ENCODE measurements at places on chromosomes 1 and 21.

- no peak for DNase-seq
Observed at GRCh38 chr1:3658231-3658615, 5.9 kb downstream of the TP73 start.

- DNase-seq, result no peak
Observed at GRCh38 chr1:186568221-186568620, 107.3 kb upstream of the PDC start.

DNA sequence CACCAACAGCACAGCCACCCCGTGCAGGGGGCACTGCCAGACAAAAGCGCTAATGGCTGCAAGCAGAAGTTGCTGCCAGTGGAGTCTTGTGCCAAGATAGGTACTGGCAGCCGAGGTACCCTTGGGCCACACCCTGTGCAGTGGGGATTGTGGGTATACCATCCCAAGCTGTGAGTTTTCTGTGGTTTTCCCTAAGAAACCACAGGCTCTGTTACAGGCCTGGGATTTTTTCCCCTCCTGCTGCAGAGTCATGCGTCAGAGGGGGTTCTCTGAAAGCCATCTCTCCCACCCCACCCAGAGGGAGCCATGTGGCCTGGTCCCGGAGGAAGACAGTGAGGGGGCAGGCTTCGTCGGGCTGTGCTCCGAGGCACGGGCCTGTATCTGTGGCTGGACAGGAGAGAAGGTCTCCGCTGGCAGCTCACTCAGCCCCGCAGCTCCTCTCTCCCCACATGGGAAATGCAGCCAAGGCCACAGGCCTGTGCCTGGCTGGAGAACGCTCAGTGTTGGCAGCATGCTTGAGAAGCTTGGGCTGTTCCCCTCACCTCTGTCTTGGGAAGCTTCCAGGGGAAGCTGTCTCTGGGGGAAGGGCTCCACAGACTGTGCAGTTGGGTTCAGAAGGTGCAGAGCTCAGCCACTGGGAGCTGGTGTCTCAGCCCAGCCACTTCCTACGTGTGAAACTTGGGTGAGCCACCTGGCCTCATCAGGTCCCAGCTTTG, 42.5 kb downstream of the NEK2 start:
- DNase-seq, result no peak

DNA sequence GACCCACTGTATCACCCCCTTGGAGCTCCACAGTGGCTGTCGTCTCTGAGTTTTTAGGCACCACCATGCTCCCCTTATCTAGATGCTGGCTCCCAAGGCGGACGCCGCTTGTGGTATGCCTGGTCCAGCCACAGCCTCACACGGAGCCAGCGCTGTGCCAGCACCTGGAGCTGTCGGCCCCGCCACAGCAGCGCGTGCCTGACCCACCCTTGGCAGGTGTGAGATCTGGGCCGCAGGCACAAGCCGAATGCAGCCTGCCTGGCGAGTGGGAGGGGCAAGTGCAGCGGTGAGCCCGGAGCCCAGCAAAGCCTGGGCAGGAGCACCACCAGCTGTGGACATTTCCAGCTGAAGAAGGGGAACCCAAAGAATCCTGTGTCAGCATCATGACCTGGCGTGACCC, 91.9 kb upstream of the BACE2 start:
- DNase-seq, result no peak

DNA sequence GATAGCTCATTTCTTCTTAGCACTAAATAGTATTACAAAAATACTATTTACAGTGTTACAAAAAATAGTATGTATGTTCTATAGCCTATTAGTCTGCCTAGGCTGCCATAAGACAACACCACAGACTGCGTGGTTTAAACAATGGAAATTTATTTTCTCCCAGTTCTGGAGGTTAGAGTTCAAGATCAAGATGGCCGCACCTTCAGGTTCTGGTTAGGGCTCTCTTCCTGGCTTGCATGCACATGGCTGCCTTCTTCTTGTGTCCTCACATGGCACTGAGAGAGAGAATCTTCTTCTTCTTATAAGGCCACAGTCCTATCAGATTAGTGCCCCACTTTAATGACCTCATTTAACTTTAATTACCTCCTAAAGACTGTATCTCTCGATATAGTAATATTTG, 4.1 kb downstream of the ATF6 start:
- DNase-seq, result no peak

GRCh38 chr1:57157818-57158603, 192.2 kb upstream of the C8B start:
- no peak for DNase-seq

- no peak for DNase-seq
Observed at GRCh38 chr1:12473596-12474362, 144.2 kb downstream of the DHRS3 start.

DNA sequence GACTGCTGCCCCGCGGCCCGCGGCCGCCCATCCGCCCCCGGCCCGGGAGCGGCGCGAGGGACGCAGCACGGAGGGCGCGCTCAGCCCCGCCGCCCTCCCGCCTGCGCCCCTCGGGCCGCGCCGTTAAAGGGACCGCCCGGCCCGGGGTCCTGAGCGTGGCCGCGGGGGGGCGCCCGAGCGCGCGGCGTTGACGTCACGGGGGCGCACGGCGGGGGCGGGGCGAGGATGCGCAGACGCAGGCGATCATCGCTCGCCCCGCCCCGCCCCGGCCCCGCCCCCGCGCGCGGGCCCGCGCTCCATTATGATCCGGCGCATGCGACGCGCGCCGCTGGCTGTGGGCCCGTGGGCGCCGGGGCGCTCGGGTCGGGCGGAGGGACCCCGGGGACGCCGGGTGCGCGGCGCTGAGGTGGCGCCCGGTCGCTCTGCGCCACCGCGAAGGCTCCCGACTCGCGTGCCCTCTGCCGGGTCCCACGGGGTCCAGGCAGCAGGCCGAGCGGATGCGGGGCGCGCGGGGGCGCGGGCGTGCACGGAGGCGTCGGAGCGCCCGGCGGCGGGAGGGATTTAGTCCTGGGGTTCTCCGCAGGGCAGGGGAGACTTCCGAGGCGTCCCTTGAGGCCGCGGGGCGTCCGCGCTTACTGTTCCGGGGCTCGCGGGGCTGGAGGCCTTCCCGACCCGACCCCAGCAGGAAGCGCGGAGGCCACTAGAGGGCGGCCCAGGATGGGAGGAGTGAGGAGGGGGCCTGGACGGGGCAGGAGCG, at the start of gene DVL1:
TSS of gene DVL1 (minus strand) at position 163 of the 757 bp plus-strand sequence. CDS start 353 bp downstream, outside the sequence.
- peak; percentile 38 for DNase-seq

DNA sequence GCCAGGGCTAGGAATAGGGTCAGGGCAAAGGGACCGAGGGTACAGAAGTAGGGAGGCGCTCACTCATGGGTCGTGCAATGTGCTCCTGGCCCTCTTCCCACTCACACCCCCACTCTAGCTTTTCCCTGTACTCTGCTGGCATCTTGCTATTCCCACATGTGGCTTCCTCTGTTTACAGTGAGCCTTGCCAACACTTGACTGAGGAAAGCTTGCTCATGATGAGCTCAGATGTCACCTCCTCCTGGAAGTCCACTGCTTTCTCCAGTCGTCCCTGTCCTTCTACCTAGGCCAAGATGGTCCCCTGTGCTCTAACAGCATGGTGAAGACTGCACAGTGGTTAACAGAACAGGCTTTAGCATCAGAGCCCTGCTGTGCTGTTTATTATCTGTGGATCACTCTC, 8.0 kb upstream of the RIMS3 start:
- no peak for DNase-seq

DNA sequence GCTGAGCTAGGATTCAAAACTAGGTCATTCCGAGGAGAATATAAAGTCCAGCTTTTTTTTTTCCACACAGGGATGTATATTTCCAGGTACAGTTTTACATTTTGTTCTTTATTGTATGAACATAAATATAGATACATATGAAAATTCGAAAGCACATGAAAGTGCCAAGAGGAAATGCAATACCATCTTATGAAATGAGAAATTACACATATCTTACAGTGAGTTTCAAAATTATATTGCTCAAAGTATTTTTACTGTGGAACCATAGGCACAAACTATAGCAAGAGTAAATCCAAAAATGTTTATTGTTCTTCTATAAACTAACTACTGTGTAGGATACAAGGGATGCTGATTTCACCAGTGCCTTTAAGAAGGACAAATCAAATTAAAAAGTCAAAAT, 39.0 kb downstream of the PTPRC start:
- DNase-seq, result no peak

DNA sequence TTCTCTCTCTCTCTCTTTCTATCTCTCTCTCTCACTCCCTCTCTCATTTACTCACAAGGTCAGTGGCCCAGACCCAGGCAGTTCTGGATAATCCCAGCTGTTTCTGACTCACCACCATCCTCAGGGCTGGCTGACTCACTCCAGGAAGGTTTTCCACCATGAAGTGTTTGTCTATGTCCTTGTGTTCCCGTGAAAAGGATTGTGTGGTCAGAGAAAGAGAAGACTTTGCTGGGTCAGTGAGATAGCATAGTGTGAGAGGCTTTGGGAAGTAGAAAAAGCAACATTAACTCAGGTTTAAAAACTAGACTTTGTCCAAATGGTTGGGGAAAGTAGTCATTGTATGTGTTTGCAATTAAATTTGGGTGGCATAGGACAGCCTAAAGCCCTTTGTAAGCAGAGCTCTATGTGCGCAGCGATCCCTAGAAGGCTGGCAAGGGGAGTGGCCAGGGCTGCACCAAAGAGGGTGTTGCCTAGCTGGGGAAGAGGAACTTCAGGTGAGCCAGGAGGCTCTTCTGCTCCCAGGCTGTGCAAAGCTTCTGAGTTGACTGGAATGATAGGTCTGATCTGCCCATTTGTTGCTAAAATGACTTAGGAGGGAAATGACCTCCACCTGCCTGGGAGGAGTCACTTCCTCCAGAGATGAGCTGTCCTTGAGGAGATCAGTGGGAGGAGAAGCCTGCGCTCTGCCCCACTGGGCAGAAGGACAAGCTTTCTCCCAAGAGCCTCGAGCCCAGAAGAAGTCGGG, 4.9 kb upstream of the CAPN2 start:
- DNase-seq, result no peak

- no peak for DNase-seq
Observed at GRCh38 chr1:233253832-233254331, 41.6 kb downstream of the PCNX2 start.

GRCh38 chr1:91608876-91609275, 108.2 kb downstream of the CDC7 start:
- DNase-seq, result no peak

- no peak for DNase-seq
Observed at GRCh38 chr21:43885721-43886120, 20.7 kb downstream of the AGPAT3 start.

GRCh38 chr1:91885213-91885715, 687 bp downstream of the TGFBR3 start:
- peak; percentile 8 for DNase-seq

DNA sequence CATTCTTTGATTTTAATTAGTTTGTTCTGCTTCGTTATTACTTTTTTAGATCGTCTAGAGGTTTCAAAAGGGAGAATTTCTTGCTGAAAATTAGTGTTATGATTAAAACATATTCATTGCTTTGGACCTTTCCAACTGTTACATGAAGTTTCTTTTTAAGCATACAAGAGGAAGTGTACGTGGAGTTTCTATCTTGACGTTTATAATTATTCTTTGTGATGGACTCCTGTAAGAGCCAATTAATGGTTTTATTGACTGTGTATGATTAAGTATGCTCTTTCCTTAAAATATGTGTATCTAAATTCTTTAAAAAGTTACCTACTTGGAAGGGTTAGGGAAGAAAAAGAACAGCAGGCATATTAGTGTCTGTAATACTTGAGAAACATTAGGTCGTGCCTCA, 37.8 kb downstream of the SPEN start:
- no peak for DNase-seq

DNA sequence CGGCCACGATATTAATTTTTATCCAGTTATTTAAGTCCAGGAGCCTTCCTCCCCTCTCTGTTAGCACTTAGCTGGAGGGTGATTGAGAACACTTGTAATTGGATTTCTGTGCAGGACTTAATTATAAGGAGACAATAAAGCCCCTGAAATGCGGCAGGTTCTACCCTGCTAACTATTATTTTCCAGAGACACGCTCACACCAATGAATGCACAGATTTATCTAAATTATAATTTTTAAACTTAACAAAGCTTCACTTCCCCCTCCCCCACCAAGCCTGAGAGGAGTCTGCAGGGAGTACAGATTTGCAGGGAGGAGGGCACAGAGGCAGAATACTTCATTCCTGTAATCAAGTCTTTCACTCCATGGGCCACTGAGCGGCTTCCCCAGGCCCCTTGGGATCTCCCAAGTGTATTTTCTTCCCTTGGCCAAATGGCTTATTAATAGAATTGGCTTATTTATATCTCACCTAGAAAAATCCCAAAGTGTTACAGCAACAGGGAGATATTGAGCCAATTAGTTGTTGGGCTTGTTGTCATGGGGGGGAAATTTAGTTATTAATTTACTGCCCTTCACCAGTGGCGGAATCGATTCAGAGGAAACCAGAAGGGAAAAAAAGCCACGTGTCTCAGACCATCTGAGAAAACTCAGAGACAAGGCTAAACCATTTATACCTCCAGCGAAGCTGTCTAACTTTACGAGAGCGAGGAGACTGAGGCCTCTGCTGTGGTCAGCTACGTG, 99.0 kb upstream of the CD34 start:
- DNase-seq, result no peak

DNA sequence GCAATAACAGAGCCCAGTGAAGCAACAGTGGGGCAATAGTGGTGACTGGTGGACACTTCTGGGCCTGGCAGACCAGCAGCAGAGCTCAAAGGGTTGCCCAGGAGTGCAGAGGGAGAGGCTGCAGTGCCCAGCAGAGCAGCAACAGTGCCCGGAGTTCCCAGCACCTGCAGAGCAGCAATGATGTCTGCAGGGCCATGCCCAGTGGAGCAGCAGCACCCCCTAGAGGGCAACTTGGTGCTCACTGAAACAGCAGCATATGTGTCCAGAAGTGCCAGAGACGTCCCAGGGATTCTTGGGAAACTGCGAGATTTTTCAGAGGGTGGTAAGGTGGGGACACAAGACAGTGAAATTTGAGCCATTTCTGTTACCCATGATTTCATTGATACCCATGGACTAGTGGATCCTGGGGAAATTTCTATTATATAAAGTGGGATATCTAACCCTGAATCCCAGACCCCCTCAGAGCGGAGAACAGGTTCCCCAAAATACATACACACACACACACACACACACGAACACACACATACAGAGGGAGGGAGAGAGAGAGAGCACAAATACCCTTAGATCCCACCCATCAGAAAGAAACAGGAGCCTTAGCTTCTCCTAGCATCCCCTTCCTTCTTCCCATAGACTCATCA, 156.9 kb upstream of the GJB5 start:
- no peak for DNase-seq

DNA sequence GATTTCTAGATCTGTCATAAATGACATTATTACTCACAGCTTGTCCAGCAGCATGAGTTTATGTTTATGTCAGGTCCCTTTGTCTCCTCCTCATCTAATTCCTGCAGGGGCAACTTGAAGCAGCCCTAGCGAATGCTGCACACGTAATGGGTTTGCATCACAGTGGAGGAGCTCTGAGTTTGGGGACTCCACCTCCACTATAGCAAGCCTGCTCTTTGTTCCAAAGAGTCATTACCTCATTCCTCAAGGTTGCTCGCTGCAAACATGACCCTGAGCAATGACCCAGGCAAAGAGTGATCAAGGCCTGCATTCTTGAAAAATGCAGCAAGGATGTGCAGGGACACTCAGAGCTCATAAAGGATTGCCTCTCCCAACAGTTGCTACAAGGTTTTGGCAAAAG, 261.9 kb downstream of the HHIPL2 start:
- no peak for DNase-seq

- no peak for DNase-seq
Observed at GRCh38 chr1:11406845-11407244, 72.1 kb upstream of the DISP3 start.
